ENCODE measurements at places on chromosomes 2 and 18.

GRCh38 chr2:175755169-175755568 is 246.9 kb downstream of the LNPK start:
- no peak for DNase-seq

GRCh38 chr2:181573140-181573736 is 83.7 kb downstream of the CERKL start:
- DNase-seq = peak; percentile 46

DNA sequence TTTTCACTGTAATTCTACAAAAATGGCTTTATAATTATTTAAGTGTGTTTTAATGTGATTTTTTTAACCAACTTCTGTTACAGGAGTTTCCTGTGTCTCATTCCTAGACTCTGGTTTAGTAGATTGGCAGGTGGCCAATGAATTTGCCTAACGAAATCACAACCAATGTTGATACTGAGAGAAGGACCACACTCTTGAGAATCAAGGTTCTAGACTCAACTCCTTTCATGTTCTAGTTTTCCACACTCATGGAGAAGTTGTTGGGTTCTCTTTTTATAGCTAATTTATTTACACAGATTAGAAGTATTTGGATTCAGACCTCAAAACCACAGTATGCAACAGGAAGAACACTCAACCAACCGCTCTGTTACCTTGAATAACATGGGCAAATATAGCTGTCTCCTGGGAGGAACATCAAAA is 22.6 kb upstream of the USP34 start:
- no peak for DNase-seq

DNA sequence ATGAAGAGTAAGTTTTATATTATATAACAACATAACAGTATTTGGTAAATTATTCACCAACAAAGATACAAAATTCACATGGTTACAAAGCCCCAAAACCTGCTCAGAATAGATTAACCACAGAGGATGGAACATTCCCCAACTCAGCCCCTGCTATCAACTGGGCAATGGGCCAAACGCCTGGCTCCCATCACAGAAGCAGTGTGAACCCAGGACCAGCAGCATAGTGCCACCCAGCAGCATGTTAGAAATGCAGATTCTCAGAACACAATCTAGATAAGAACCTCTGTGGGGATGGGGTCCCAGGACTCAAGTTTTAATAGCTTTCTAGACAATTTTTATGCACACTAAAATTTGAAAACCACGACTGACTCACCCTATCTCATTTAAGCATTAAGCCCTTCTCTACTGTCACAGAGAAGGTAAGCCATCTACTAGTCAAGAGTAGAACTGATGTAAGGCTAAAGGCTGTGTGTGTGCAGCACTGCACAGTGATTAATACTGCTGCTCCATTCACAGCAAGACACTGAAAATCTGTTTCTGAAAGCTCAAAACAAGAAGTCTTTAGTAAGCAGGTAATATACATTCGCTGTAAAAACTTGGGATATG is 15.2 kb downstream of the AFG3L2 start:
- no peak for DNase-seq

DNA sequence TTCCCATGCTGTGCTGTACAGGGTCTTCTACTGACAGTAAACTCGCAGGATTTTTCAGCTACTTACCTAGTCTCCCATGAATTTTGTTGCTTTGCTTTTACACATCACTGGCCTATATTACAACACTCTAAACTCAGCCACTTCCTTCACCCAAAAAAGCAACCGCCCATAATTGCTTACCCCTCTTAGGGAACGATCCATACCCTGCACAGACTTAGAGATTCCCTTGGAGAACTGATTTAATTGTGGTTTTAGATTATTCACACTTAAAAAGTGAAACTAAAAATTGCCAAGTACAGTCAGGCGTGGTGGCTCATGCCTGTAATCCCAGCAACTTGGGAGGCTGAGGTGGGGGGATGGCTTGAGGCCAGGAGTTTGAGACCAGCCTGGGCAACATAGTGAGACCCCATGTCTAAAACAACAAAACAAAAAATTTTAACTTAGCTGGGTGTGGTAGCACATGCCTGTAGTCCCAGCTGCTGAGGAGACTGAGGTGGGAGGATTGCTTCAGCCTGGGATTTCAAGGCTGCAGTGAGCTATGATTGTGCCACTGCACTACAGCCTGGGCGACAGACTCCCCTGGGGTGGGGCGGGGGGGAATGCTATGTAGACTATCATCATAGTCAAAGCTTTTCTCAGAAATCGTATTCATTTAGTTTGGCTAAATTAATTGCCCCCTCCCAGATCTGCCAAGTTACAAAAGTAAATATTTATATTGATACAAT is 19.3 kb downstream of the MRPL30 start:
- no peak for DNase-seq

GRCh38 chr2:9282128-9283112 is 75.8 kb downstream of the ASAP2 start:
- no peak for DNase-seq

DNA sequence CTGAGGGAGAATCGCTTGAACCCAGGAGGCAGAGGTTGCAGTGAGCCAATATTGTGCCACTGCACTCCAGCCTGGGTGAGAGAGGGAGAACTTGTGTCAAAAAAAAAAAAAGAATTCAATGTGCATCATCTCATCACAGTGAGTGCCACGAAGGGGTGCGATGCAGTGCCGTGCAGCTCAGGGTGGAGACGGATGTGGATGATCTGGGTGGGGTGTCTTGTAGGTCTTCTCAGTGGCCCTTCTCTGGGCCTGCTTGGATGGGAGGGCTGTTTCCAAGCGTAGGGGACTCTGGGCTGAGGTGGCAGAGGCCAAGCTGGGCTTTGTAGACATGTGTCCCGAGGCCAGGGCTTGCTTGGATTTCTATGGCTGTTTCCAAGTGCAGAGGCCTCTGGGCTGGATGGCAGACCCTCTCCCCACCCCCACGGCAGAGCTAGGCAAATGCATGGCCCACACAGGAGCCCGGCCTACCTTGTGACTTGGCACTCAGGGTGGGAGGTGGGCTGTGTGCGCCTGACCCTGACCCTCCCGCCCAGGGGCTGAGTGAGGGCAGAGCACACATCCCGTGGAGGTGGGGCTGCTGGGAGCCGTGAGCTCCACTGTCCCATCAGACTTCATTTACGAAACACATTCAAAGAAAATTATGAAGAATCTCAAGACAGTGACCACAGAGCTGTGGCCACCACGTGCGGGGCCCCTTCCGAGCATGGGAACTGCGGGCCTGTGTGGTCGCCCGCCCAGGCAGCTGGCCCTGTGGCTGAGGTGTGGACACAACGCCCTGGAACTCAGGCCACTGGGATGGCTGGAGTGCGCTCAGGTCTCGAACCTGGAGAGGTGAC is 76.4 kb downstream of the ASB1 start:
- no peak for DNase-seq

DNA sequence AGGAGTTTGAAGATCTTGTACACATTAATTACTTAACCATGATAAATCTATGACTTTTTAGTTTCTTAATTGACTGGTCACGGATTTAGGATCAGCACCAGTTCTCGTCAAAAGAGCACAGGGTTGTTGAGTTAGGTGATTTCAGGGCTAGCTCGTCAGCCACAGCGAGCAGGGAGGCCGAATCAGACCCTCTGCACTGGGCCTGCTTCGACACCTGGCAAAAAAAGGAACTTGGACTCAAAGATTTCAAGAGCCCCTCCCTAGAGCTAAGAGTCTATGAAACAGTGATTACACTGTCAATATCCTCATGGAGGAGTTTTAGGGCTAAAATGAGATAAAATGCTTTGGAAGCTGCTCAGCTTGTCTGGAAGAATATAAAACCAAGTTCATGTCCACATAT is 4.6 kb upstream of the SERTAD2 start:
- no peak for DNase-seq

DNA sequence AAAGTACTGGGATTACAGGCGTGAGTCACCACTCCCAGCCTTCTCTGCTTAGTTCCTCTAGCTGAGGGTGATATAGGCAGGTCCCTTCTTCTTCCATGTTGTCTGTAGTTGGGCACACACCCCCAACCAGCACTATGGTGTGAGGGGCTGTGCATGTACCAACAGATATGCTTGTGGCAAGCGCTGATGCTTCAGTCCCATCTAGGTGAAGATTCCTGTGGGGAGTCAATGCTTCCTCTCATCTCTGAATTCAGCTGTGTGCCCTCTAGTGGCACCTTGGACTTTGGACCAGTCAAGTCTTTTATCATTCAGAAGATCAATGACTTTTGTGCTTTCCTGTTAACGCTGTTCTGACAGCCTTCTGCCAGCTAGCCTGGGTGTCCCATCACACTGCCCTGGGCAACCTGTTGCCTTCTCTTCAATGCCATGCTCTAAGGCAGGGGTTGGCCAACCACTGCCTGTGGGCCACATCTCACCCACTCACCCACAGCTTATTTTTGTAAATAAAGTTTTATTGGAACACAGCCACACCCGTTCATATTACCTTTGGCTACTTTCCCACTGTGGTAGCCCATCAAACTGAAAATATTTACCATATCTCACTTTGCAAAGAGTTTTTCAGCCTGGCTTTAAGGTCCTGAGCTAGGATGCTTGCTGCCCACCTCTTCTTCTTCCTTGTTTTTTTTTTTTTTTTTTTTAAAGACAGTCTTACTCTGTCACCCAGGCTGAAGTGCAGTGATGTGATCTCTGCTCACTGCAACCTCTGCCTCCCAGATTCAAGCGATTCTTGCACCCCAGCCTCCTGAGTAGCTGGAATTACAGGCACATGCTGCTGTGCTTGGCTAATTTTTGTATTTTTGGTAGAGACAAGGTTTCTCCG is 51.0 kb downstream of the NPAS2 start:
- DNase-seq = no peak

- no peak for DNase-seq
These were observed 1106.0 kb downstream of the RPIA start for GRCh38 chr2:89797320-89798038.

GRCh38 chr2:28692411-28692810 is 59.2 kb upstream of the PPP1CB start:
- DNase-seq = no peak

GRCh38 chr2:69642709-69643601 is 584 bp downstream of the AAK1 start:
- DNase-seq = peak; percentile 29

- DNase-seq = no peak
These were observed 35.5 kb downstream of the RTP5 start for GRCh38 chr2:241904791-241905710.

DNA sequence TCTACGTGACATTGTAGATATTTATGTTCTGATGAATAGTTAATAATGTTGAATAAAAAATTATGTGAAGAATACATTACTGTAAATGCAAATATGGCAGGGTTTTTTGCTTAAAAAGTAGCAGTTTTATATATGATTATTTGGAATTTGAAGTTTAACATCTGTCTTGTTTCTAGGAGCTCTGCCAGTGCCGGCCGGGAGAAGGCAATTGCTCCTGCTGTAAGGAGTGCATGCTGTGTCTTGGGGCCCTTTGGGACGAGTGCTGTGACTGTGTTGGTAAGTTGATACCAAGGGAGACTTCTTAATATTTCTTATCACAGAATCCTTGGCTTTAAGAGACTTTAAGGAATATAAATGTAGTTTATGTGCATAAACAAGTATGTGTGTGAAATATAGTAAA is 25.2 kb downstream of the TWSG1 start:
- DNase-seq = no peak

DNA sequence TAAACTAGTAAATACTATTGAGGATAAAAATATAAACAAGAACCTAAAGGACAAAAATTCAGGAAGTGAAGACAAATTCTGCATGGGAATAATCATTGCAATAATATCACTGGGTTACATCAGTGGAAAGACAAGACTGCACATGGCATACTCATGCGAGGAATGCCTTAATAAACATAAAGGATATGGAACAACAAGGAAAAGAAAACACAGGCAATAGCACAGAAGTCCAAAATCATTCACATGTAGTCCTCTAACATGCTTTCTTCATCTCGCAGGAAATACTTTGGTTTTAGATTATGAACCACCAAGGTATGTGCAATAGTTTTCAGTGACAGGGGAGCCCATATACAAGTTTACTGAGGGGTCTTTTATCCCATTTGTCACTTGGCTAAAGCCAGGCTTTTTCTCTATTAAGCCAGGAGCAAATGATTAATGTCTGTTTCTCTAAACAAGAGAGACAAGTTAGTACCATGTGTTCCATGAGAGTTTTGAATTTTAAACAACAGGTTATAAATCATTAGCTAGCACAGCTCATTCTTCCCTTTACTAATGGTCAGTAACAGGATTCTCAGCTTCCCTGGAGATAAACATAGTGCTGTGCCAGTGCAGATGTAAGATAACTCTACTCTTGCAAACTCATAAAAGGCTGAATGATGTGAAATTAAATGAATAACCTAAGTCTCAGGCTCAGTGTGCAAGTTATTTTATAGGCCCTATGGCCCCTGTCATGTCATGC is 353.6 kb upstream of the FSIP2 start:
- DNase-seq = no peak

GRCh38 chr2:242031481-242032019 is 162.0 kb downstream of the RTP5 start:
- no peak for DNase-seq

- DNase-seq = no peak
These were observed 62.0 kb downstream of the MBD2 start for GRCh38 chr18:54162431-54162830.

- DNase-seq = no peak
These were observed 101.4 kb downstream of the ARHGAP28 start for GRCh38 chr18:6830916-6831315.

DNA sequence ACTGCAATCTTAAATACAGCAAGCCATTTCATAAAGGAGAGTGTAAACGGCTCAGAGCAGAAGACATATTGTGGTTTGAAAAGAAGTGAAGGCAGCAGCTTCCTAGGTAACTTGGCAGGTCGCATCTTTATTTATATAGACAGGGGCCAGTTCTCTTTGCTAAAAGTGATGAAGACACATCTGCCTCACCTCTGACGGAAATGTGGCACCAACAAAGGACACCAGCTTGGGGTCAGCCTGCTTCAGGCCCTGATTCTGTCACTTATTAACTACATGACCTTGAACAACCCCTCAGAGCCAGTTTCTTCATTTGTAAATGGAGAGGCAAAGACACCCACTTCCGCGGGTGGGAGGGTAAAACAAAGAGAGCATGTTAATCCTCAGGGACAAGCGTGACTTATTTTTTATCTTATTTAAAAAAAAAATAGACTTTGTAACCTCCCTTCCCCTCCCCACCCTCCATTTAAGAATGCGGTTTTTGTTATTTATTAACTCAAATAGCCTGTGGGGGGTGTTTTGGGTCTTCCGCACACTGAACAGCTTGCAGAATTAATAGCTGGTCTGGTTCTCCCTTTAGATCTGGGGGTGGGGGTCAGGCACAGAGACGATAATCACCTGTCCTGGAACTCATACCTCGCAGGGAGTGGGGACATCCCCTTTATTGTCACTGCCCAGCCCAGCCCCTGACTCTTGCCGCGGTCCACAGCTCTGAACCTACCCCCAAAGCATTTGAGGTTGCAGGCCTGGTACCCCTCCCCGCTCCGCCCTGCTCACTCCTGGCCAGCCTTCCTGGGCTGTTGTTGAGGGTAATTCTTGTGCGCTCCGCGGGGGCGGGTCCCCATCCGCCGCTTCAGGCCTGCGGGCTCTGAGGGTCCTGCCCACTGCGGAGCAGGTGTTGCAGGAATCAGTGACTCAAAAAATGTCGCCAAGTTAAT is 64.2 kb upstream of the TMEM17 start:
- no peak for DNase-seq

DNA sequence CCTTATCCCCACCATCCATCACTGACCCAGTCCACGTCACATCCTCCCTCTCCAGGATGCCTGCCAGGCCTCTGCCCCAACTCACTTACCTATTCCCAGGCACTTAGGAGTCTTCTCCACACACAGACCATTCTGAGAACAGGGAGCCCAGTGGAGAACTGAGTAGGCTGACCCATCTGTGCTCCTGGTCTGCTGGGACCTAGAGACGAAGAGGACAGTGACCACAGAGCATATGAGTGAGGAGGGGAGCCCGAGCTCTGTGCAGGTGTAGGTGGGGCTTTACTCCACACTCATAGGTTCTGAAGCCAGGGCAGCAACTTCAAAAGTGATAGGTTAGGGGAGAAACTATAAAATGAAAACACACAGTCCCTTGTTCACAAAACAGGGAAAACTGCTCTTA is 130.0 kb downstream of the NDUFA10 start:
- DNase-seq = no peak

Data from NCI-H1092 treated with DMSO at 0.1 percent for 48 hours (cell line).